Activated naive CD4-positive, alpha-beta T cell treated with anti-CD3 and anti-CD28 coated beads, Interleukin-2, amount 10 ng/mL, durations not matched to agents 7 days and 5 days (primary cell): ENCODE measurements at places on chromosomes 12 and 14.
A peak's percentile ranks its signal among the peaks of the same experiment; 100 is the strongest.

DNA sequence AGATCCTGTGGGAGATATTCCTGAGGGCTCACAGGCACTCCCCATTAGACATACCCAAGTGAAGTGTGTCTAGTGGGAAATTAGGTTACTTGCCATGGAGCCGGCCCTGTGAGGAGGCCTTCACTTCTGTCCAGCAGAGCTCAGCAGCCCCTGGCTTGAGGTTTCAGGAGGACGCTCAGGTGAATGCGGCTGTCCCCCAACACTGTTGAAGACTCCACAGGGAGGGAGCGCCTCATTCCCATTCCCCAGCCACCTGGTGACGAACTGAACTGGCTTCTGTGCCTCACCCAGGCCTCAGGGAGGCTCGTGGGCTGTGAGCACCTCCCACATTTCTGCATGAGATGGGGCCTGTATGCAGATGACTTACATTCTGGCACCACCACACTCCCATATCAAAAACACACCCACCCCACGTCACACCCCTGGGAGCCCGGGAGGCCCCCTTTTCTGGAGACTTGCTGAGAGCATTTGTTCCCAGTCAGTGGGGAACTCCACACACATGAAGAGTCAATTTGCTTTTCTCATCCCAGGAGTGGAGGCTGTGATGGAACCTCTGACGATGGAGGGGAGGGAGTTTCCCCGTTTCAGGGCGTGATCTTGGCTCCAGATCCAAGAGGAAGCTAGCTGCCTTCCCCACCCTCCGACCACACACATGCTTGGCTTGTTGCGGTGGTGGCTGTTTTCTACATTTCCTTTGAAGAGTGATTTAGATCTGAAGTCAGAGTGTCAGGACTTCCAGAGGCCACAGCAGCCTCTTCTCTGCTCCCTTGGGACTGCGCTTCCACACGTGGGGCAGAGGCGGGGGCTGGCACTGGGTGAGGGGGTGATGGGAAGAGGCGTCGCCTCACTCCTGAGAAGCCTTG is 120.7 kb downstream of the ADGRD1 start:
- DNase-seq: no peak

DNA sequence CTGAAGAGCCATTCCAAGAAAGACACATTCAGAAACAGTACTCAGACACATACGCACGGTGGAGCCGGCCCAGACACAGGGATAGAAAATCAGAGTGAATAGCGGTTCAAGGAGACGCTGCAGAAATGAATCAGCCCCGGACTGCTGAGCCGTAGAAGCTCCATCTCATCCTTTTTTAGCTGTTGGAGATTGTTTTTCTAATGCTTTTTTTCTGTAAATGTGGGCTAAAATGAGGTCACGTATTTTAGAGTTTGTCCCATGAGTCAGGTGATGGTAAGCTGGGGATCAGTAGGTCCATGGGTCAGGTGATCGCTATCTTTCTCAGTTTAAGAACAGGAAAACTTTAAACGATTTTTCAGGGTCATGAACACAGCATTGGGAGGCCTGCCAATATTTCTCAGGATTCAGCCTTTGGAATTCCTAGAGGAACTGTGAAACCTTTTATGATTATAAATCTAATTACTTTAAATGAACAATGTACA is 202.4 kb downstream of the ITPR2 start:
- no peak for DNase-seq

DNA sequence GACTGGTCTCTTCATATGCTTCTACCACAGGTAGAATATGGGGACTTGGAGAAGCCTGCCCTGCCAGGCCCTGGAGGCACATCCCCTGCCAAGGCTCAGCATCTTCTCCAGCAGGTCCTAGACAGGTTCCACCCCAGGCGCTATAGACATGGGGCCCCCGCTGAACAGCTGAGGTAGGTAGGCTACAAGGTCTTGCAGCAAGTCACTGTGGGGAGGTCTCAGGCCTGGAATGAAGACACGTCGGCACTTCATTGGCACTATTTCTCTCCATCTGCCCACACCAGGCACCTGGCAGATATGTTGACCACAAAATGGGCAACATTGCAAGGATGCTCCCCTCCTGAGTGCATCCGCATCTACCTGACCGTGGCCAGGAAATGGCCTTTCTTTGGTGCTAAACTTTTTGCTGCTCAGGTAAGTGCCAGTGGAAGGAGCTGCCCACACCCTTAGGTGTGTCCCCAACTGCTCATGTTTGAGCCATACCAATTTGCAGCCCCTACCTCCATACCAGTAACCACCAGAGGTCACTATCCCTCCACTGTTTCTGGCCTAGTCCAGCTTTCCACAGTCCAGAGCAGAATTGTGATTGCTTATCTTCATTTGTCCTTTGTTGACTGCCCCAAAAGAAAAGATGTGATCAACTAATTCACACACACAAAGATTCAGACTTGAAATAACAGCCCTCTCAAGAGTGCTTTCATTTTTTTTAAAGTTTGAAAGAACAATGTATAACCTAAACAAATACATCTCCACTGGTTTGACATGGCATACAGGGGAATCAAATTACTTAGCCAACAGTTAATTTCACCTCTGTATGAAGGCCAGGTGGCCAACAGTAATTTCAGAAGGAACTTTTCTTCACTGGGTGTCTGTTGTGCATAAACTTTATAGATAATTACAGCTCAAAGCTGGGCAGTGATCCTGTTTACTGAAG is 16.1 kb downstream of the PIGH start:
- peak; percentile 55 for DNase-seq

- DNase-seq: peak; percentile 74
Observed at GRCh38 chr12:101697197-101697929, at the start of gene CHPT1. CHPT1 (plus strand) TSS chr12:101697640; CDS start chr12:101697862, 222 bp downstream.

DNA sequence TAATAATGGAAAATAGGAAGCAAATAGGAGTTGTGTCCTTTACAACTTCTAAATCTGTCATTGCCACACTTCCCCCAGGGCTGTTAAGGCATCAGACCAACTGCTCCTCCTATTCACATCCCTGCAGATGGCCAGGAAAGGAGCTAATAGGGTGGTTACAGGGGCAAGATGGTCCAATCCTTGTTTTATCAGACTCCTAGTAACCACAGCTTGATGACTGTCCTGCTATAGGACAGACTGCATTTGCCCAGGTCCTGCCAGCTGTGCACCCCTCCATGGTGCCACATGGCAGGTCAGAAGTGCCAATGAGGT is 10.9 kb upstream of the KRT2 start:
- DNase-seq: no peak

DNA sequence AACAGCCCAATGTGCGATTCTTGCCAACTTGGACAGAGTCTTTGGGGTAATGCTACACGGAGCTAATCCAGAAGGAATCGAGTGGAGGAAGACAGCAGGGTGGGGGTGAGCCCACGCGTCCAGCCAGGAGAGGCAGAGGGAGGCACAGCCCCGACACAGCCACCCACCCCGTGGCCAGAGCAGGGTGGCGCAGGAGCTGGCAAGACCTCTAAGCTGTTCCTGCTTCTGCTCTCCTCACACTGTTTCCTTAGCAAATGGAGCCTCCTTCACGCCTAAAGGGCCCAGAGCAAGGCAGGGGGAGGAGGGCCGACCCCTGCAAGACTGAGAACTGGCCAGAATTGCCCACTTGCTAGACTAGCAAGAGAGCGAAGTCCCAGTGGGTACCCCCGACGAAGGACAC is 91.5 kb downstream of the FBXL14 start:
- no peak for DNase-seq

- DNase-seq: no peak
Observed at GRCh38 chr12:1910468-1910867, 8.0 kb downstream of the CACNA2D4 start.

DNA sequence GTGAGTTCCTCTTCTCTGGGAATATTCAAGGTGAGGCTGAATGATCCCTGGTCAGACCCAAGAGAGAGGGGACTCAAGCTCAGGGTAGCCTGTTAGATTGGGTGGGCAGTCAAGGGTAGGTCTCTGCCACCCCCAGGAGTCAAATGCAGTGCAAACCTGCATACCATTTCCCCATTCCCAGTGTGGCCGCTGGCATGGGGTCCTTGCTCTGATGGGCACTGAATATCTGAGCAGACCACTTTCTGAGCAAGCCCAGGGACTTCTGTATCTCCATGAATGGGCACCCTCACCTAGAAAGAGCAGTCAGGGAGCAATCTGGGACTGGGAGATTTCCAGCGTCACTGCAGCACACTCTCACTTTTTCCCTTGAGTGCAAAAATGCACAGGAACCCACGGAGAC is 573.7 kb downstream of the BCL11B start:
- DNase-seq: no peak

DNA sequence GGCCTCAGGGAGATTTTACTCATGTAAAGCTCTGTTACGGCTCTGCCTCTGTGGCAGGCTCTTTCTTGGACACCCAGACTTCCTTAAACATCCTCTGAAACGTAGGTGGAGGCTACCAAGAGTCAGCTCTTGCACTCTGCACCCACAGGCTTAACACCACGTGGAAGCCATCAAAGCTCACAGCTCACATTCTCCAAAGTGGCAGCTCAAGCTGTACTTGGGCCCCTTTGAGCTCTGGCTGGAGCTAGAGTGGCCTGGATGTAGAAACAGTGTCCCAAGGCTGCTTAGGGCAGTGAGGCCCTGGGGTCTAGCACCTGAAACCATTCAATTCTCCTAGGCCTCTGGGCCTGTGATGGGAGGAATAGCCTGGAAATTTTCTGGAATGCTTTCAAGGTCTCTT is 155.3 kb upstream of the CDKN3 start:
- DNase-seq: no peak

DNA sequence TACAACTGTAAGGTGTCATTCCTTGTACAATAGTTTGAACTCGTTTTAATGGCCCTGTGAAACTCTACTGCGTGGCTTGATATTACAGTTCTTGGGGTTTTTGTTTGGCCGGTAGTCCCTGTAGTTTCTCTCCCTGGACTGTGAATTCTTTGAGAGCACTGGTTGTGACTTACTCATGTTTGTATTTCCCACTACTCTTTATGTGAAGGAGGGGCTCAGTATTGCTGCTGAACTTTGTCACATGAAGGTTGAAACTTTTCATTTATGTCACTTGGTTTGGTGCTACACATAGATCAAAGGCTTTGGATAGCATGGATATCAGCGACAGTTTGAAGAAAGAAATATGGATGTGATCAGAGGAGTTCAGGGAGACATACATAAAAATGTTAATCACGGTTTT is 1.5 kb upstream of the POU6F1 start:
- no peak for DNase-seq

GRCh38 chr12:27820564-27820963 is 40.5 kb upstream of the MANSC4 start:
- DNase-seq: no peak

GRCh38 chr12:52198454-52199215 is 6.8 kb upstream of the KRT80 start:
- no peak for DNase-seq

DNA sequence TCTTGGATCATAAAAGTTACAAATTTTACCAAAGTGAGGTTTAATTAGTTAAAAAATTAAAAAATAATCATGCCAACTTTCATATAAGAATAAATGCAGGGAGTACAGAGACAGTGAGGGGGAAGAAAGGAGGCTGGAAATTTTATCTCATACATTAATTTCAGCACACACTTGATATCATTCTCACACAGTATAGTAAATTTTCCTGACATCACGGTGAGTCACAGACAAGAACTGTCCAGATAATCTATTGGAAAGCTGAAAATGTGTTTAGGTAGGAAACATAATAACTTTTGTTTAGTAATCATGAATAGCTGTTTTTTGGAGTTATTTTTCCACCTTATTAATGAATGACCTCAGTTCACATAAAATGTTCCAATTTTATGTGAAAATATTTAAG is 1204.8 kb downstream of the GALC start:
- no peak for DNase-seq

- DNase-seq: no peak
Observed at GRCh38 chr14:55274751-55275150, 3.5 kb downstream of the FBXO34 start.

- DNase-seq: no peak
Observed at GRCh38 chr12:56387152-56387736, 24.6 kb upstream of the APOF start.

DNA sequence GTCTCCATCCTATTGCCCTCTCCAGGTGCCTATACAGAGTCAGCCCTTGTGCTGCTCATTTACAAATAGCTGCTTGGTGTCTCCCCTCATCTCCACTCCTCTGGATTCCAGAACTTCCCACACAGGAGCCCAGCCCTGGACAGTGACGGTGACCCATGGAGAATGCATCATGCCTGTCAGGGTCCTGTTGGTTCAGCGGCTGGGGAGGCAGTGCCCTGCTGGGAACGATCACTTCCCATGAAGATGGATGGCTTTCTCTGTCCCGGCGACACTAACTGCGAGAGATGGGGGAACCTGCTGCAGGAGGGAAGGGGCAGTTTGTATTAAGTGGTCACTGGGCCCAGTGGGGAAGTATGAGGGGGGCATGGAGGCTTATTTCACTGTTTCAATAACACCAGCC is 395.0 kb upstream of the TBX3 start:
- no peak for DNase-seq

DNA sequence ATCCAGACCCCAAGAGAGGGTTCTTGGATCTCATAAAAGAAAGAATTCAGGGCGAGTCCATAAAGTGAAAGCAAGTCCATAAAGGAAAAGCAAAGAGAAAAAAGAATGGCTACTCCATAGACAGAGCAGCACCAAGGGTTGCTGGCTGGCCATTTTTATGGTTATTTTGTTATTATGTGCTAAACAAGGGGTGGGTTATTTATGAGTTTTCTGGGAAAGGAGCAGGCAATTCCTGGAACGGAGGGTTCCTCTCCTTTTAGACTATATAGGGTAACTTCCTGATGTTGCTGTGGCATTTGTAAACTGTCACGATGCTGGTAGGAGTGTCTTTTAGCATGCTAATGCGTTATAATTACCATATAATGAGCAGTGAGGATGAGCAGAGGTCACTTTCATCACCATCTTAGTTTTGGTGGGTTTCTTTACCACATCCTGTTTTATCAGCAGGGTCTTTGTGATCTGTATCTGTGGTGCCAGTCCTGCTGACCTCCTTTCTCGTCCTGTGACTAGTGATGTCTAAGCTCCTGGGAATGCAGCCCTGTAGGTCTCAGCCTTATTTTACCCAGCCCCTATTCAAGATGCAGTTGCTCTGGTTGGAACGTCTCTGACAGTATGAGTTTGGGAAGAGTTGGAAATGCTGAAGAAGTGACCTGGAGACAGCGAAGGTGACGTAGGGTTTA is 100.5 kb downstream of the ZNF664 start:
- no peak for DNase-seq

DNA sequence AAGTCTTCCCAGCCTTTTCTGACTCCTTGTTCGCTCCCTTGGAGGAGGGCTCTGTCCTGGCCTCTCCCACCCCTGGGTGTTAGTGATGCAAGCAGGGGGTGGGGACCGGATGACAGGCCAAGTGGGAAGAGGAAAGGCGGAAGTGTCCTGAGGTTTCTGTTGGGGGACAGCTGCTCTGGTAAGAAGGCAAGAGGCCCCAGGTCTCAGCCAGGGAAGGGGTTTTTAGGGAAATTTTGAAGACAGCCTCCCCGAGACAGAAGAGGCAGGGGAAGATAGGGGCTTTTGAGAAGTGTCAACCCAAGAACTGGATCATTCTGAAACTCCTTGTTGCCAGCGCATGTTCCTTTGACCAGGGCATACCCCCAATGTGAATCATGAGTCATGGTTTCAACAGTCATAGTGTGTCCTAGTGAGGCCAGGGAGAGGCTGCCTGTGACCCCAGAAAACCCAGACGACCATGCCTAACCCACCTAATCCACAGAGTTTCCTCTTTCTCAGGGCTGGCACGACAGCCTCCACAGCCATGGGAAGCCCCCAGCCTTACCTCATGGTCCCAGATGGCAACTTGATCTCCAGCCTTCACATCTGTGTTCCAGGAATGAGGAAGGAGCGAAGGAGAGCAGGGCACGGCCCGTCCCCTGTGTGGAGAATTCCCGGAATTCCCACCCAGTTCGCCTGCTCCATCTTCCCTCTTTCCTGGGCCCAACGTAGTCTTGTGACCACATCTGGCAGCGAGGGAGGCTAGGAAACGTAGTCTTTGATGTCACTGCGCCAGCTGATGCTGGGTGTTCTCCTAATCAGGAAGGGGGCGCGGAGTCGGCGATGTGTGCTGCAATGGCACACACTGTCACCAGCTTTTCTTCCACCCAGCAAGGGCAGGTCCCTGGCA is 4.9 kb upstream of the GPR132 start:
- DNase-seq: peak; percentile 17
